B cell (primary cell): ENCODE measurements at places on chromosomes 16 and 17.
A peak's percentile ranks its signal among the peaks of the same experiment; 100 is the strongest.

- peak; percentile 92 for DNase-seq
Measured at GRCh38 chr17:1484676-1485422, 7.6 kb downstream of the MYO1C start.

- DNase-seq = no peak
Measured at GRCh38 chr16:61730997-61731396, 305.2 kb downstream of the CDH8 start.

DNA sequence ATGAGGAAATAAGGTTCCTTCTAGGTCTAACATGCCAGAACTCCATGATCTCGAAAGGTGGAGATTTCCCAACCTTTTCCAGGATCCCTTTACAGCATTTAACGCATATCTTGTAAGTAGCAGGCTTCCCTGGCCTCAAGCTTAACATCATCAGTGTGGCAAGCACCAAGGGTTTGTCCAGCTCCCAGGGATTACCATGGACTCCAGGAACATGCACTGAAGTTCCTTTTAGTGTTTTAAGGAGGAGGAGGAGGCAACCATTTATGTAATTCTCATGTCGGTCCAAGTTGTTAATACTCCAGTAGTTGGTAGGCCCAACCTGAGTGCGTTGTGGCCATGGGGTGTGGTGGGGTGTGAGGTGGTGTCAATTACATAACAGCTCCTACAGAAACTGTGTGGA lies 11.8 kb upstream of the SKAP1 start:
- no peak for DNase-seq

DNA sequence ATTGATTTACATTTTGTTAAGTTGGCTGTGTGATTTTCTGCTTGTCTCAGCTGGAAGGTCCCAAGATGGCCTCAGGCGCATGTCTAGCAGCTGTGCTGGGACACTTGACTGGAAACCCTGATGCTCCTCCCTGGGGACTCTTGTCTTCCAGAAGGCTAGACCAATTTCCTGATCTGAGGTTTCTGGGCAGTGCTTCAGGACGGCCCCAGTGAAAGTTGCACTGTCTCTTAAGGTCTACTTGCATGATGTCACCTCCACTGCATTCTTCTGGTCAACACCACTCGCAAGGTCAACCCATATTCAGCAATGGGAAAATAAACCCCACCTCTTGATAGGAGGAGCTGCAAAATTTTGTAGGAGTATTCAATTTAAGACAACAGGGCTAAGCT lies 116.0 kb downstream of the SALL1 start:
- no peak for DNase-seq

DNA sequence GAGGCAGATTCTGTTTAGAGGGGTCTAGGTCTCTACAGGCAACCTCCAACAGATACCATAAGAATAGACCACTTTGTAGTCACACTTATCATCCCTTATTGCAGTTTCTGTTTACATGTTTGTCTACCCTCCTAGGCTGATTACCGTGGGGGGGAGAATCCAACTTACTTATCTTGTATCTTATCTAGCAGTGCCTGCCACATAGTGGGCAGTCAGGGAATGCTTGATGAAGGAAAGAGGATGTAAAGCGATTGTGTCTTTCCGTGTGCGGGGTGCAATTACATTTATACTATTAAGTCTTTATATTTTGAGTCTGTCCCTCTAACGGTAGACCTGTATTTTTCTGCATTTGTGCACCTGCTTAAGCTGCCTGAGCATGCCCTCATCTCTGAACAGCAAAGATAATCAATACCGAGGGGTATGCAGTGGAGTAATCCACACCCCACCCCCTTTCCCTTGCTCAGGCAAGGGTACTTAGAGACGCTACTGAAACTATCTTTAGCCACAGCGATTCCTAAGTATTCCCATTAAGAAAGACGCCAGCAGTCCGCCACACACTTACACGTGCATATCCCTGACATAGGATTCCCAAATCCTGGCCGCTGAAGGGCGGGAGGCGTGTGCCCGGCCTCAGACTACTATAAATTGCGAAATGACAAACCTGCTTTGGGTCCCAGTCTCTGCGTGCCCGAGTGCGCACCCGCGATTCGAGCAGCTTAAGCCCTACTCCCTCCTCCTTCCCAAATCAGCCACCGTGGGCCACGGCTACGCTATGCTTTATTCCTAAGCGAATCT lies 635 bp upstream of the AATF start:
- DNase-seq = no peak

DNA sequence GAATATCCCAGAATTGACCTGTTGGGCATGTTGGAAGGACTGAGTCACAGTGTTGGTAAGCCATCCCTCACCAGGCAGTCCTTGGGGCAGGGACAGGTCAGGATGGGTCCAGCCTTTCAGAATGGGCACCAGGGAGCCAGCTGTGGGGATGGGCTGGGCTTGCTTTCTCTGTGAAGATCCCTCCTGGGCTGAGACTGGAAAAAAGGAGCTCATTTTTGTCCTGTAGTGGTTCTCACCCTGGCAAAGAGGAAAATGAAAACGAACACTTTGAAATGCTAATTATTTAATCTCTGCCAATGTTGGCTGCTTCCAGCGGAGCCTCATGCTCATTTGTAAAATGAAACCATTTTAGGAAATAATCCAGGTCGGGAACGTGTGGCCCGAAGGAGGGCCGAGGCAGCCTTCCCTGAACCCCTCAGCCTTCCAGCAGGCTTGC lies 237.5 kb upstream of the SALL1 start:
- no peak for DNase-seq
